ENCODE measurements at places on chromosomes 16 and 17. TPM values are rescaled to one million over a fixed set of nuclear protein-coding genes. Genes with fewer than 3 reads are reported as not detected.

VPS35 gene
- 86.5 TPM for total RNA-seq

SLC12A4 gene
- total RNA-seq, result 120 TPM

SDK2 gene
- not detected for total RNA-seq

MILR1 gene
- 0.61 TPM for total RNA-seq

FAM171A2 gene
- total RNA-seq, result 2.6 TPM

HLF gene
- not detected for total RNA-seq

KRT36 gene
- not detected for total RNA-seq

TBL3 gene
- 42.4 TPM for total RNA-seq

KRTAP1-5 gene
- total RNA-seq, result 100 TPM

FZD2 gene
- total RNA-seq, result 98.0 TPM

DNAH9 gene
- total RNA-seq, result not detected

RASD1 gene
- total RNA-seq, result 0.53 TPM
